Cortex of kidney (tissue), 1 donor: ENCODE measurements at places on chromosomes 3 and 15.

- DNase-seq, result no peak
Measured at GRCh38 chr3:133268726-133269134, 131.1 kb upstream of the BFSP2 start.

GRCh38 chr3:53518495-53518981 is 24.1 kb downstream of the CACNA1D start:
- no peak for DNase-seq

DNA sequence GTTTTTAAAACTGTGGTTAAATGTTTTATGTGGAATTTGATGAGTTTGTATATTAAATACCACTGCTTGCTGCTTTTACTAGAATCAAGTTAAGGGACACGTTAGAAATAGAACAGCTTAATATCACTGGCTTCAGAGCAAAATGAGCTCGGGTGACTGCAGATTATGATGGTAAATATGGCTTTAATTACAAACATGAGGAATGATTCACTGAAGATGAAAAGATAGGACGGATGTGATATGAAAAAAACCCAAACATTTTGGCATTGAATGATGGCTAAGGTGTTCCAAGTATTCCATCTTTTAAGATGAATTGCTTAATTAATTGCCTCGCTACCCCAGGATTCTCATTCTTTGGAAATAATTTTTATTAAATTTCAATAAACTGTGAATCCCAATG is 33.7 kb downstream of the SLC24A1 start:
- no peak for DNase-seq

GRCh38 chr3:144957398-144958101 is 985.9 kb downstream of the DIPK2A start:
- DNase-seq, result no peak

DNA sequence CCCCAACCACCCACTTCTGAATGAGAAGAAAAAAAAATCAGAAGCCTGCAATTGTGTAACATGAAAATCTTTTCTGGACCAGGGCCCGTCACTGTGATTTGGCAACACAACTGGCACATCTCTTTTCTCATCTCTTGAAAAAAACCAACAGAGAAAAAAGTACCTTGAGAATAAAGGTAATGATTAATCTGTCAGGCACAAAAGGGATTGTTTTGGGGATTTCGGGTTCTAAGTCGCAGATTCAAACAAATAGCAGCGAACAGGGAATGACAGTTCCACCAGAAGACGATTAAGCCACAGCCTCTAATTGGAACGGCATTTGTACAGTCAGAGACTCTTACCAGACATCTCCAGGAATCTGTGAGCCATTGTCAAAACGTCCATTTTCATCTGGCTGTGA is at the start of gene AQP9:
TSS of gene AQP9 (plus strand) at position 276 of the 400 bp plus-strand sequence. CDS start 185 bp downstream, outside the sequence.
- DNase-seq, result no peak

GRCh38 chr3:176032043-176032442 is 1165.2 kb downstream of the TBL1XR1 start:
- no peak for DNase-seq

GRCh38 chr3:187669675-187670504 is at the start of gene SST:
Gene SST, minus strand, starts transcription at chr3:187670394. Its CDS starts 103 bp downstream, at chr3:187670291.
- no peak for DNase-seq
